ENCODE measurements at places on chromosomes 13 and 19.

- no peak for DNase-seq
Measured at GRCh38 chr13:93976528-93976927, 503.0 kb downstream of the DCT start.

DNA sequence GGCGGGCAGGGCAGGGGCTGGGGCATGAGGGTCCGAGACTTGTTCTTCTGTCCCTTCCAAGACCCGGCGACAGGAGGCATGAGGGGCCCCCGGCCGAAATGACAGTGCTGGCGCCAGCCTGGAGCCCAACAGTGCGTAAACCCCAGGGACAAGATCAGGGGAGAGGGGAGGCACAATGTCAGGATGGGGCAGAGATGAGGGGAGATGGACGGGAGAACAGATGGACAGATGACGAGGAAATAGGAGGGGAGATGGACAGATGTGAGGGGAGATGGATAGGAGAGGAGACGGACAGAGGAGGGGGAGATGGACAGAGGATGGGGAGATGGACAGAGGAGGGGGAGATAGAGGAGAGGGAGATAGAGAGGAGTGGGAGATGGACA lies 518 bp downstream of the FLT3LG start:
- DNase-seq = no peak

- no peak for DNase-seq
Measured at GRCh38 chr19:41525989-41526388, 50.0 kb upstream of the CEACAM21 start.

DNA sequence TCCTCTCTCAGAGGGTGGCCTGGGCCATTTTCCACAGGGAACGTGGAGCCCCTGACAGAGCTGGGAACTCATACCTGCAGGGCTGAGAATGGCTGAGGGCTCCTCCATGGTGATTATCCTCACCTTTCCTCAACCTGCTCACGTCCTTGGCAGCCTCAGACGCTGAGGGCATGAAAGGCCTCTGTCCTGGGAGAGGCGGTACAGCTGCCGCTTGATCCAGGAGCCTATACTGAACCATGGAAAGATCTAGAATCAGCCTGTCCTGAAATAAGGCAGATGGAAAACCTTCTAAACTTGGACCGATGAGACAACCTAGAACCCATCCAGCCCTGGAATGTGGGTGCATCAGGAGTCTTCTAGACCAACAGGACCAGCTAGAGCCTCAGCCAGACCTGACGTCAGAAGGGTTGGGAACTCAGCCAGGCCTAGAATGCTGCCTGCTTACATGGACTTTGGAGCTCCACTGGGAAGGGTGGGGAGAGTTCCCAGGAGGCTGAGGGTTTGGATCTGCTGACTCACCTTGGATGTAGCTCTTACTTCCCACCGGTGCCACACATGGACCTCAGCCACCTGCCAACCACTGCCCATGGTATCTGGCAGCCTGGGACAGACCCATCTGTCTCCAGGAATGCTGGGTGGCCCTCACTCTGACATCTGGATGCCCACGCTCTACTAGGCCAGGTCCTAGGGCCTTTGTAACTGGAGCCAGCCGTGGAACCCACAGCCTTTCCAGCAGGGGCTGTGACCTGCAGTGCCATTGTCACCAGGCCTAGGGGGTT lies 7.5 kb downstream of the KCTD15 start:
- DNase-seq = no peak

DNA sequence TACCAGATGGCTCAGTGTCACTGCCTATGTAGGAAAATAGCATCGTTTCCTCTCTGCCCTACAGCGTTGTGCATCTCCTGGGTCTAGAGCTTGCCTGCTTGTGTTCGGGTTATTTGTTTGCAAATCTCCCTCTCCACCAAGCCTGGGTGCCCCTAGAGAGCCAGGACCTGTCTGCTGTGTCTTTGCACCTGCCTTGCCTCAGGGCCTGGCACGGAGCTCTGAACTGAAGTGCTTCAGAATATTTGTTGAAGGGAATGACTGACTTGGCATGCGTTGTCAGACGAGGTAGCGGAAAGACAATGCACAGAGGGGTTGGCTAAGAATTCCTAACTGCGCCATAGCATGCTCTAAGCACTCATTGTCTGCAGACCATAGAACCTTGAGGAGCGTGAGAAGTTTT lies 263.4 kb downstream of the FGF9 start:
- no peak for DNase-seq

- no peak for DNase-seq
Measured at GRCh38 chr19:34359954-34360315, 5.1 kb upstream of the GPI start.

GRCh38 chr13:64765636-64766035 lies 2464.5 kb downstream of the PCDH9 start:
- no peak for DNase-seq

- DNase-seq = no peak
Measured at GRCh38 chr19:47419030-47419783, at the start of gene MEIS3. TSS of gene MEIS3 (minus strand) at chr19:47419527. CDS start at chr19:47419081, 446 bp downstream.

DNA sequence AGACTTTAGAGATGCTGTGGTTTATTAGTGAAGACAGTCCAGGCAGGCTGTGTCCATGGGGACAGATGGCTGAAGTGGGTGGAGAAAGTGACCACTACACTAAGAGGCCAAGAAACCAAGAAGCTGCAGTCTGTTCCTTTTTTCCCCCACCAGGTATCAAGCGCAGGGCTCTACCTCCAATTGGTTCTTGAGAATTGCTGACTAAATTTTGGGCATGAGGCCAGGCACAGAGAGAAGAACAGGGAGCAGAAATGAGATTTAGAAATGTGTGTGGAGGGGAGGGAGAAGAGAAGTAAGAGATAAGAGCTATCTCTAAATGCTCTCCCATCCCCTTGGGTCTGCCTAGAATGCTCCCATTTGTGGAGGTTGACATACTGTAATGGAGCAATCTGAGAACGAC lies 12.3 kb upstream of the CYSLTR2 start:
- DNase-seq = no peak

GRCh38 chr19:36527873-36528193 lies 238 bp downstream of the ZNF260 start:
- no peak for DNase-seq

GRCh38 chr19:35120492-35120891 lies 4.9 kb downstream of the FXYD3 start:
- no peak for DNase-seq

DNA sequence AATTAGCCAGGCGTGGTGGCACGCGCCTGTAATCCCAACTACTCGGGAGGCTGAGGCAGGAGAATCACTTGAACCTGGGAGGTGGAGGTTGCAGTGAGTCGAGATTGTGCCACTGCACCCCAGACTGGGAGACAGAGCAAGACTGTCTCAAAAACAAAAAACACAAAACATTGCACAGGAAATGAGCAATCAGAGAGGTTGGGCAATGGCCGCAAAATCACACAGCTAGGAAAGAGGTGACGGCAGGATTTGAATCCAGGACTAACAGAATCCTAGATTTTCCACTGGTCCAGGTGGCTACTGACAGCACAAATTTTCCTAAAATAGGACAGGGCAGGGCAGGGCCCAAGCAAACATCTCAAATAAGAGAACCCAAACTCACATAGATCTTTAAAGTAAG lies 23.3 kb downstream of the PTPRS start:
- no peak for DNase-seq

DNA sequence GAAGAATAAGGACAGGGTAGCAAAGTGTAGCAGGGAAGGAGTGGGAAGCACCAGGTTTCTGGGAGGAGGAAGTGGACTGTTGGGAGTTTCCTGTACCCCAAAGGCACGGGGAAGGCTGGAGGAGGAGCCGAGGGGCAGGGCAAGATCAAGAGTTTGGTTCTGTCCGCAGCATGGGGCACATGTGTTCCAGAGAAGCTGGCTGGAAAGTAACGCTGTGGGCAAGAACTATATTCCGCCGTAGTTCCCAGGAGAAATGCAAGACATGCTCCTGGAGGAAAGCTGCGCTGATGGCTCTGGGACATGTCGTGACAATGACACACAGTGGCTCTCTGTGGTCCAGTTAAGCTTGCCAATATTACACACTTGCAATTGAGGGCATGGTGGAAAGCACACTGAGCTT lies 51.7 kb upstream of the KPNA3 start:
- DNase-seq = no peak

DNA sequence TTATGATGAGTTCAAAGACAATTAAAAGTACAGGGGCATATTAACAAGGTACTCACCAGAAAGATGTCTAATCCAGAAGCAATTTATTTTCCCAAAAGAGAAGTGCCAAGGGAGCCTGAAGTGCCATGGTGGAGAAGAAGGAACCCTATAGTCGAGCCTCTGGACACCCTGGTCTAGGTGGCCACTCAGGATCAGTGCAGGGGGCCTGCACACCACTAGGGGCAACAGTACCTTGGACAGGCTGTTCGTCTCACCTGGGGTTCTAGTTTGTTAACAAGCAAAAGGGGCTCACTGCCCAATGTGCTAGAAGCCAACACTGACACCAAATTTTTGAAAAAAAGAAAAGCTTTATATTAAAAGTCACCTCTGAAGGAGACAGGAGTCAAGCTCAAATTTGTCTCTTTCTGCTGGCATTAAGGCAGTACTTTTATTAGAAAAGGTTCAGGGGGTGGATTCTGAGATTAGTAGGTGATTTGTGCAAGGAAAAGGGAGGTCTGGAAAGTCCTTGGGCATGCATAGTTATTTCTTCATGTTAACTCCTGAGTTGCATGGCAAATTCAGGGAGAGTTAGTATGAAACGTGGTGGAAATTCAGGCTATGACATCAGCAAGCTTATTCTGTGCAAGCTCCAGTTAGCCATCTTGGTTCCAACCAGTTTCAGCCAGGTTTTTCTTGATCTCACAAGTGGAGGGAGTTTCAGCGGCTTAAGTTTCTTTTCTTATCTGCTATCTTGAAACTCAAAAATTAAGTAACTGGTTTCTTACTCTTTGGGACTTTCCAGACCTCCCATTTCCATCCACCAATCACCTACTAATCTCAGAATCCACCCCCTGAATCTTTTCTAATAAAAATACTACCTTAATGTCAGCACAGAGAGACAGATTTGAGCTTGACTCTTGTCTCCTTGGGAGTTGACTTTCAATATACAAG lies 884 bp upstream of the CBY2 start:
- no peak for DNase-seq

- DNase-seq = no peak
Measured at GRCh38 chr19:43306097-43306496, 36.8 kb upstream of the PSG9 start.

DNA sequence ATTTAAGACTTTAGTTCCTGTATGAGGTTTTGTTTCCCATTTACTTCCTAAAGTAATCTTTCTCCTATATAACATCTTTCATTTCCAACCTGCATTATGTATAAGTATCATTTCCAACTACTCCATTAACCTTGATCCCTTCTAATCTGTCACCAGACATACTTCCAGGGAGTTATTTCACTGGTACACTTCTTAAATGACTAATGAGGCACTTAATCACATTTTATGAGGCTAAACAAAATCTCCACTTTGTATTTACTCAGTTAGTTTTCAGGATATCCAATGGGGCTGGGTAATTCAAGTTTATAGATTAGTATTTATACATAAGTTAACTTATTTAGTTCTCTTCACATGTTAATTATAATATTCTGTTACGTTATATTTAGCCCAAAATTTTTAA lies 634.7 kb downstream of the PCDH17 start:
- DNase-seq = no peak

DNA sequence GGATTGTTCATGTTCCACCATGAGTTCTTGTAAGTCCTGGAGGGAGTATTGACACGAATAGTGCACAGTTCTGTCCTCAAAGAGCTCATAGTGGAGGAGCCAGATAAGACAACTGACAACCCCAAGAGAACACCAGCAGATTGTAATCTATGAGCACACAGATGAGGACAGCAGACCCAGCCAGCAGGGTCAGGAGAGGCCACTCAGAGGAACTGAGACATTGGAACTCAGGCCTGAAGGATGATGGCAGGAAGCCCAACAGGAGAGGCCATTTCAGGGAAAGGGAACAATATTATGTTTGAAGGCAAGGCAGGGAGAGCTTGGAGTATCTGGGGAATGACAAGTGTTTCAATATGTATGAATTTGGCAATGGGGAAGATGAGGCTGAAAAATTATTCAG lies 63.7 kb upstream of the IPO5 start:
- no peak for DNase-seq

GRCh38 chr13:44234566-44234965 lies 139.1 kb upstream of the SERP2 start:
- DNase-seq = no peak

GRCh38 chr13:43071824-43072223 lies 48.4 kb downstream of the DNAJC15 start:
- no peak for DNase-seq
